Stimulated activated CD4-positive, alpha-beta T cell treated with anti-CD3 and anti-CD28 coated beads, Interleukin-4, amount 100 ng/mL, for 24 hours (primary cell): ENCODE measurements at places on chromosomes 4 and X.

GRCh38 chr4:128830906-128831503 is 21.5 kb downstream of the JADE1 start:
- no peak for DNase-seq

GRCh38 chrX:150767475-150768131 is 74.4 kb downstream of the MTMR1 start:
- DNase-seq: peak; percentile 15

DNA sequence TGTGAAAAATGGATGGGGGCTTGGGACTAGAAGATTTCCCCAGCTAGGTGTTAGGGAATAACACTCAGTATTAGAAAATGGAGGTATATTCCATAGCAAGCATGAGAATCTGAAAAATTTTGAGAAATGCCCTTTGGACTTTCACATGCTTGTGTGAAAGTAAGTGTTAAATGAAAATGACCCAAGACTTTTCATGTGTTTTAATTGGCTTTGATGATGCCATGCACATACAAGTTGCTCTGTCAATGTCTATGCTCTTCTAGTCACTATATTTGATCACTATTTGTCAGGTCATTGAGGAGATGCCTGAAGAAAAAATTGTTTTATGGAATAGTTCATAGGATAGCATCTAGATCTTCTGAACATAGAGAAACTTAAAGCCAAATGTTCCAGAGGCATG is 147.6 kb downstream of the SH2D1A start:
- no peak for DNase-seq

DNA sequence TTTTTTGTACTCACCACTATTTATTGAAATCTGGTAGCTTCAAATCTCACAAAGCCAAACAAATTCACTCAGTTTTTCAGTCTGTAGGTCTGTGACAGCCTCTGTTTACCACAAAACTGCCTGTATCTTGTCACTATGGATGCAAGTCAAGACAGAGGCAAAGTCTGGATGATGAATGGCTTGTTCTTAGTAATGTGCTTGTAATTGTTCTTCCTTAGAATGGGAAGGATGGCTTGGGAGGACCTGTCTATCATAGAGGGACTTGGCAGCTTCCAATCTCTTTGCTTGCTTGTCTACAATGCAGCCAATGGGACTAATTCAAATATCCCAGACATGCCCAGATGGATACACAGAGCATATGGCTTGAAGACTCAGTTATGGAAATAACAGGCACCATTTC is 141.2 kb upstream of the SCML1 start:
- DNase-seq: no peak

DNA sequence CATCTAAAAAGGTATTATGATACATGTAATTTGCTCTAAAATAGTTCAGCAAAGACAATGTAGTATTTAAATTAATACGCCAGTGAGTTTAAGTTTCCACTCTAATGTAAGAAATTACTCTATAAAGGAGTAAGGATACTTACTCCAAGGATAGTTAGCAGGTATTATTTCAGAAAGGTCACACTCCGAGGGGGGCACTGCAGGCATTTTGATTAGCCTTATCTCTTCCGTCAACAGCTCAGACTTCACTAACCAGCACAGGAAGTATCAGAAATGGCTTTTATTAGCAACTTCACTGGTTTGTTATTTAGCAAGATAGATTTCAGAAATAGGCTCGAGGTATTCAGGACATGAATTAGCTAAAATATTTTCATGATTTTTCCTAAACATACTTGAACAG is 127.0 kb downstream of the COX18 start:
- no peak for DNase-seq

GRCh38 chr4:6115342-6115741 is 85.0 kb downstream of the JAKMIP1 start:
- DNase-seq: no peak

- DNase-seq: no peak
These were observed 23.7 kb upstream of the NEIL3 start for GRCh38 chr4:177285953-177286352.

DNA sequence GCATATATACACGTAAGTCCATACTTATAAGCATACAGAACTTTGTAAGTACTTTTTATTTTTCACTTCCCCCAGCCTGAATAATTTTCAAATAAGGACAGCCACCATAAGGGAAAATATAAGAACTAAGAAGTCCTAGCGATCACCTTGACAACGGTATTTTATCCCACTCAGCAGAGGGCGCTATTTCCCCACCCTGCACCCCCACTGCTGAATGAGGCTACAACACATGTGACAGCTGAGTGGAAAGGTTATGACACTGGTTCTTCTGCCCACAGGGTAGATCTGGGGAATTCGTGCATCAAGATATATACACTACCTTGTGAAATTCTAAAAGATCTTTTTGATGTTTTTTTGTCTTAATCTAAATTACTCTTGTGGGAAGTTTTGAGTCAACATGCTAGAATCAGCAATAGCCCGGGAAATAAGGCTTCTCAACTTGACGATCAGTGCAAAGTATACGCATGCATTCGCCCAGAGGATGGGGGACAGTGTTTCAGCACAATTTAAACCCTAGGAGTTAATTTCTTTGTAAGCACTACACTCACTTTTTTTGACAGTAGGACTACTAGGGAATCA is 151.5 kb downstream of the CORIN start:
- peak; percentile 70 for DNase-seq

- DNase-seq: no peak
These were observed 607.3 kb downstream of the ANKRD50 start for GRCh38 chr4:124105212-124105611.

DNA sequence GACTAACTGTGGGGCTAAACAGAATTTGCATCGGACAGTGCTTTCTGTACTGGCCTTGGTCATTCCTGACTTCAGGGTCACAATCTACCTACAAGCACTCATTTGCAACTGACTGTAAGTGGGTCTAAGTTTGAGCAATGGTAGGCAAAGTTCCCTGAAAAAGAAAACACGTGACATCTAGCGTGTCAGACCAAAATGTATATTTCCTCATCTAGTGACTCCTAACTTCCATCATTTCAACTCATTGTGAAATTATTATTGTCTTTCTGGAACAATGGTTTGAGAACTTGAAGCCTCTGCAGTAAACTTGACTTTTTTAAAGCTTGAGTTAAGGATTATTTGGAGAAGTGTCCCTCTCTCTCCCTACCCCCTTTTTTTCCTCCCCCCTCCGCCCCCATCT is 113.6 kb downstream of the MID1 start:
- DNase-seq: no peak

GRCh38 chr4:101400096-101400495 is 52.8 kb upstream of the PPP3CA start:
- DNase-seq: peak; percentile 14

GRCh38 chr4:78695910-78696309 is 80.2 kb upstream of the BMP2K start:
- no peak for DNase-seq

DNA sequence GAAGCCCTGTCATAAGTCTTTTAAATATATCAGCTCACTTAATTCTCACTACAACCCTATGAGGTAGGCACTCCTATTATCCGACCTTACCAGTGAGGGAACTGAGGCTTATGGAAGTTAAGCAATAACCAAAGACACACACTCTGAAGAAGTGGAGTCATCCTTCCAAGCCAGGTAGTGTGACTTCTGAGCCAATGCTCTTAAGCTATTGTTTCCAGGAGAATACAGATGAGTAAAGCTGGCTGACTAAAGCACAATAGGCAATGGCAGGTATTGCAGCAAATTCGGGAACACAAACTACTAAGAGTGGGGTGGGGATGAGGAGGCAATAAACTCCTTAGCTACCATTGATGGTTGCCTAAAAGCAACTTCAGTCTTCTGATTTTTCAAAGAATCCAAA is 81.8 kb upstream of the KIT start:
- DNase-seq: no peak

DNA sequence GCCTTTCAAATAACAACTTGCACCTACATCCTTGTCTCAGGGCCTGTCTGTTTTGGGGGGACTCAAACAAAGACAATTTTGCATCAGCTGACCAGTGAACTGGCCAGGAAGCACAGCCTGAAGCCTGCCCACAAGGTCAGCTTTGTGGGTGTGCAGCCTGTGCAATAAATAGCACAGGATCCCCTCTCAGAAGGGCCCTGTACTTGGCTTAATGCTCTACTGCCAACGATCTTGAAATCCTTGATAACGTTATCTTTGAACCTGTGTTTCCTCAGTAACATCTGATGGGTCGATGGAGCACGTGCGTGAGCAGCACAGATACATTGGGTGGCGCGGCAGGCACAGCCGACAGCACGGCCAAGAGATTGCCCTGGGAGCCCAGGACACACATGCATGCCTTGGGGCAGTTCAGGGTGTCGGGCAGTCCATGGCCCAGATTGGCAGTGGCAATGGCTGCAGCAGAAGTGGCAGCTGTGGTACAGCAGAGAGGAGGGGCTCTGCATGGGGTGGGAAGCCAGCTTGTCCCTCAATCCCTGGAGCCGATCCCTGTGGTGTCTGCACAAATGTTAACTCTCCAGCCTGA is 58.8 kb upstream of the ATP6AP2 start:
- DNase-seq: no peak

DNA sequence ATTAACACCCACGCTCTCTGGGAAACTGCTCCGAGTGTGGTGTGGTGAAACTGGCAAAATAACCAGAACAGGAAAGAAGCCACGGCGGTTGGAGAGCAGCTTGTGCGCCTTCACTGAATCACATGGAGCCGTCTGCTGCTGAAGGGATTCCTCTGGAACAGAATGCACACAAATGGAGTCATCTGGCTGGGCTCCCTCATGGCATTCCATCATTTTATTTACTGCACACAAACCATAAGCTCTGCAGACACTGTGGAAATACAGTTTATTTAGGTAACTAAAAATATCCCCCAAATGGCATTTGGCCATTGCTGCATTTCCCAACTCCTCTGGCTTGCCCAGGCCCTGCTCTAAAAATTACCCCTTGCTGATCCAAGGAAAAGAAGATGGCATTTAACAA is 187.0 kb upstream of the S100G start:
- no peak for DNase-seq

GRCh38 chr4:187354740-187355139 is 631.1 kb upstream of the FAT1 start:
- no peak for DNase-seq

GRCh38 chrX:132219343-132219768 is at the start of gene RAP2C:
RAP2C (minus strand) TSS chrX:132219447; CDS start chrX:132217268, 2,179 bp downstream.
- DNase-seq: peak; percentile 66

DNA sequence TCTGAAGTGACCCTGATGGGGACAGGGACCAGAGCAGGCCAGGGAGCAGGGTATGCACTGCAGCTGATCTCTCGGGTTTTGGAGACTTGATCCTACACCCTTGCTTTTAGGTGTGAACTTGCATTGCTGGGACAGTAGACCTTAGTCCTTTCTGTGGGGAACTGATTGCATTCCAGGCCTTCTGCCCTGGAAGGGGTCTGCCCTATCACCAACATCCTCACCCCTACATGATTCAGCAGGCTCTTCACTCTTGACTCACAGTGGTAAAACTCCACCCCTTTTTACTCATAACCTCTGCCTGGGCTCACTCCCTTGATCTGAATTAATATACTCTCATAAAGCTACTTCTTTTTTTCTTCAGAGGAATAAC is 6.6 kb upstream of the DDX60L start:
- peak; percentile 16 for DNase-seq

DNA sequence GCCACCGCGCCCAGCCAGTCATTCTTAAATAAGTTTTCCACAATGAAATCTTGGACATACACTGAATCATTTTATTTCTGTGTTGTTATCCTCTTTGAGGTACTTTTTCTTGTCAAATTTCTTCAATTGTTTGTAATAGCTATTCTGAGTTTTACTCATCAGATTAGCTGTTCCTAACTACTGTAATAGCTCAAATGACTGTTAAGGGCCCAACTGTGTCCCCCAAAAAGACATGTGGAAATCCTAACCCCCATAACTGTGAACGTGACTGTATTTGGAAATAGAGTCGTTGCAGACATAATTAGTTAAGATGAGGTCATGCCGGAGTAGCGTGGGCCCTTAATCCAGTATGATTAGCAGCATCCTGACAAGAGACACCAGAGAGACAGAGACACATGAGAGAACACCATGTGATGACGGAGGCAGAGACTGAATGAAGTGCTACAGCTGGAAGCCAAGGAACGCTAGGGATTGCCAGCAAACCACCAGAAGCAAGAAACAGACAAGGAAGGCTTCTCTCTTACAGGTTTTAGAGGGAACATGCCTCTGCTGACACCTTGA is 22.9 kb downstream of the ACOT9 start:
- no peak for DNase-seq

DNA sequence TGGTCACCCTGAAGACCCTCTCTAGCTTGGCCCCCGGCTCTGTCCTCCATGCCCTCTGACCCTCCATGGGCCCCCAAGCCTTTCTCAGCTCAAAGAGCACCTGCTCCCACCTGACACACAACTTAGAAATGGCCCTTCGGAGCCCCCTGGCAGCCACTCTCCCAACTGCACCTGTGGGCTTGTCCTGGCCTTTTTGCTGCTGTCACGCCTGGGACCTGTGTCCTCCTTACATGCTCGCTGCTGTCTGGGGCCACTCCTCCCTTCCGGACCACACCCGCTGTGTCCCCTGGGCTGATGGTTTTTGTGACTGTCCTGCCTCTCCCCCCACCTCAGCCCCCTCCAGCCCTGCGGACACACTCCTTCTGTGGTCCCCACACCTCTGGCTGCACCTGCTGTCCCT is 106.2 kb upstream of the AFAP1 start:
- no peak for DNase-seq

- DNase-seq: no peak
These were observed 48.8 kb downstream of the FAM120C start for GRCh38 chrX:54134269-54134668.

DNA sequence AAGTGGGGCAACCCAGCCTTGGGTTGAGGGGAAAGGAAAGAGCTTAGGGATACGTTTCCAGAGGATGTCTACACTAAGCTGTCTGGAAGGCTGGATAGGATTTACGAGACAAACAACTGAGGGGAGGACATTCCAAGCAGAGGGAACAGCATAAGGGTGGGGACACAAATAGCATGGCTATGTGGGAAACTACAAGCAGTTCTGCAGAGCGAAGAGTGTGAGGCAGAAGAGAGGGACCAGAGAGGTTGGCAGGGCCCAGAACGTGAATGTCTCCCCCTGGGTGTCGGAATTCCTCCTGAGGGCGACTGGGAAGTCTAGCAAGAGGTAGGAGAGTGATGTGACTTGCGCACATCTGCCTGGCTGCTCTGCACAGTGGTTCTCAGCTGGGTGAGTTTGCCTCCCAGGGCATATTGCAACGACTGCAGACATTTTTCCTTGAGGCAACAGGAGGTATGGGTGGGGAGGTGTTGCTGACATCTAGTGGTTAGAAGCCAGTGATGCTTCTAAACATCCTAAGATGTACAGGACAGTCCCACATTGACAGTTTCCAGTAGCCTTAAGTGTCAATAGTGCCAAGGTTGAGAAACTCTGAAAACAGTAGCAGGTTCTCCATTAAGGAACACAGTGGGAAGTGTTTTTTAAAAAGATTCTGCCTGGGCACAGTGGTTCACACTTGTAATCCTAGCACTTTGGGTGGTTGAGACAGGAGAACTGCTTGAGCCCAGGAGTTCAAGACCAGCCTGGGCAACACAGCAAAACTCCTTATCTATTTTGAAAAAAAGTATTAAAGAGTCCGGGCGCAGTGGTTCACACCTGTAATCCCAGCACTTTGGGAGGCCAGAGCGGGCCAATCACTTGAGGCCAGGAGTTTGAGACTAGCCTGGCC is 9.2 kb downstream of the NDUFA1 start:
- DNase-seq: peak; percentile 27

- DNase-seq: no peak
These were observed 334.9 kb downstream of the IL1RAPL1 start for GRCh38 chrX:28922106-28922505.
